ENCODE measurements at places on chromosomes 6 and 20.

DNA sequence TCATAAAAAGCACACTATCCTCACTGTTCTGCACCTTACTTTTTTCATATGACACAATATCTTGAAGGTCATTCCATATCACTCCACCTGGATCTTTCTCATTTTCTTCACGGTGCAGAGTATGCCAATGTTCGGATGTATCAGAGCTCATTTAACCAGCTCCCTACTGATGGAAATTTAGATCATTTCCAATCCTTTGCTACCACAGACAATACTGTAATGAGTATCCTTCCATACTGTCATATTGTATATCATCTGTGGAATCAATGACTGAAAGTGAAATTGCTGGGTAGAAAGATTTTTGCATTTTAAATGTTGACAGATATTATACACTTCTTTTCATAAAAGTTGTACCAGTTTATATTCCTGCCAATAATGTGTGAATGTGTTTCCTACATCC lies 2.2 kb upstream of the RAB44 start:
- no peak for DNase-seq

DNA sequence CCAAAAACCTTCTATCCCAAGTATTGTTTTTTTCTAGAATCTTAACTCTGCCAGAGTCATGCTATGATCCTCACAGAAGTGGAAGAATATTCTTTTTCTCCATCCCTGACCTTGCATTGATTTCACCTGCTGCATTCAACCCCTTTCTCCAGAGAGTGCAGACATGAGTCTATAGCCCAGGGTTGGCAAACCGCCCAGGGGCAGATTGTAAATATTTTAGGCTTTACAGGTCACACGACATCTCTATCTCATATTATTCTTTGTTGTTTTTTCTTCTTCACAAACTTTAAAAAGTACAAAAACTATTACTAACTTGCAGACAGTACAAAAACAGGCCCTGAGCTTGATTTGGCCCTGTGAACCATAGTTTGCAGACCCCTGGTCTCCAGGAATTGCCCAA lies 112.1 kb upstream of the ASF1A start:
- DNase-seq, result no peak

GRCh38 chr6:160507420-160507819 lies 156.7 kb downstream of the LPA start:
- DNase-seq, result no peak

DNA sequence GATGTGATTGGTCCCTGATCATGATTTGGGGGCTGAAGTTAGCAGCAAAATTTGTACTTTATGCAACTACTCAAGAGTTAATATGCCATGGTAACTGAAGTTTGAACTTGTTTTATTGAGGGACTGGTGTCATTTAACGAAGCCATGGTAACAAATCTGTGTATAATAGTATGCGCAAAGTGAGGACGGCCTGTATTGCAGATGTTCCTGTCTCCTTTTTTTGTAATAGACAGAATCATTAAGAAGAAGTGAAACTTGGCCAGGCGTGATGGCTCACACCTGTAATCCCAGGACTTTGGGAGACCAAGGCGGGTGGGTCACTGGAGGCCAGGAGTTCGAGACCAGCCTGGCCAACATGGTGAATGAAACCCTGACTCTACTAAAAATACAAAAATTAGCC lies 22.3 kb downstream of the RPRD1B start:
- no peak for DNase-seq

DNA sequence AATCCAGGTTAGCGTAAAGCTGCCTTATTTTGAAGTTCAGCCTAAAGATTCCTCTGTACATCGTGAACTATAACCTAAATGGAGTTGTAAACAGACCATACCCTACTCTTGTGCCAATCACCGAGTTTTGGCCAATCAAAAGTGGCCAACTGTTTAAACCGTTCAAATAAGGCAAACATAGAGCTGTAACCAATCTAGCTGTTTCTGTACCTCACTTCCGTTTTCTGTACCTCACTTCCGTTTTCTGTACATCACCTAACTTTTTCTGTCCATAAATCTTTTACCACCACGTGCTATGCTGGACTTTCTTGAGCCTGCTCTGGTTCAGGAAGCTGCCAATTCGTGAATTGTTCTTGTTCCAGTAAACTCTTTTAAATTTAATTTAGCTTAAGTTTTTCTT lies 39.7 kb downstream of the LBP start:
- no peak for DNase-seq

DNA sequence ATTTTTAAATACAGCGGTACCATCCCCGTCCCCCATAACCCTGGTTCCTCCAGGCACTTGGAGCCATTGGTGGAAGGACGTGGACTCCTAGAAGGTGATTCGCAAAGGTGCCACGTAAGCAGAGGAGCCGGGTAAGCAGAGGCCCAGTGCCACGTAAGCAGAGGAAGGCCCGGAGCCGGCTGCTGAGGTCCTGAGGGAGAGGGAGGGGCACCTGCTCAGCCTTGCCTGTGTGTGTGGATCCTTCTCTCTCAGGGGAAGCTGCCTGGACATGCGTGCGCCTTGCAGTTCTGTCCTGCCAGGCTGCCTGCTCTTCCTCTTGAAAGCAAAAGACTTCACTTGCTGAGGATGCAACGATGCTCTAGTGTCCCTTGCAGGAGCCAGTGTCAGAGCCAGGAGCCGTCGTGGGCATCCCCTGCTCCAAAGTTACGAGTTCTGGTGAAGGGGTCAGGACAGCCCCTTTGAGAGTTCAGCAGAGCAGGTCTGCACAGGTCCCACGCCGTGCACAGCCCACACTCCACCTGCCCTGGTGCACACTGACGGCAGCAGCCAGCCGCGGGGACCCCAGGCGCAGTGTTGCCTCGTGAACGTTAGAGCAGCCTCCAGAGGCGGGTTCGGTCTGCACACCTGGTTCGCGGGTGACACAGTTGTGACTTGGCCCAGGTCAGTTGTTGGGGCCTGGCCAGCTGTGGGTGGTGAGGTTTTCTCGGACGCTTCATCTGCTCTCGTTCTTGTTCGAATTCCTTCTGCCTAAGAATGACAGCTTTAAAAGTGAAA lies 1.9 kb upstream of the NKAIN4 start:
- no peak for DNase-seq

DNA sequence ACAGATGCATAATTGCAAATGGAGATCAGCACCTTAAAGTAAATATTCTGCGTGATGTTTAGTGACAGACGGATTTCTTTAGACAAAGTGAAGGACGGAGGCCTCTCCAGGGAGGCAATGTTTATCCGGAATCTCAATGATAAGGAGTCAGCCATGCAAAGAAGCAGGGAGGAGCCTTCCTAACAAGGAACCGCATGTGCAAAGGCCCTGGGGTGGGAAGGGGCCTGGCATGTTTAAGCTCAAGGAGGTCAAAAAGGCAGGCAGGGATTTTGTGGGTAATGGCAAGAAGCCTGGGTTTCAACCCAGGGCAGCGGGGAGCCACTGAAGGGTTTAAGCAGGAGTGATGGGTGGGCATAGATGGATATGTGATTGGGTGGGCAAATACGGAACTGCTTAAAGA lies 678 bp downstream of the BPIFB3 start:
- no peak for DNase-seq

GRCh38 chr20:25052255-25053194 lies 5.4 kb downstream of the ACSS1 start:
- DNase-seq, result no peak

GRCh38 chr6:117265410-117266256 lies at the start of gene VGLL2:
TSS of gene VGLL2 (plus strand) at chr6:117265558. CDS start at chr6:117265764, 206 bp downstream.
- no peak for DNase-seq

DNA sequence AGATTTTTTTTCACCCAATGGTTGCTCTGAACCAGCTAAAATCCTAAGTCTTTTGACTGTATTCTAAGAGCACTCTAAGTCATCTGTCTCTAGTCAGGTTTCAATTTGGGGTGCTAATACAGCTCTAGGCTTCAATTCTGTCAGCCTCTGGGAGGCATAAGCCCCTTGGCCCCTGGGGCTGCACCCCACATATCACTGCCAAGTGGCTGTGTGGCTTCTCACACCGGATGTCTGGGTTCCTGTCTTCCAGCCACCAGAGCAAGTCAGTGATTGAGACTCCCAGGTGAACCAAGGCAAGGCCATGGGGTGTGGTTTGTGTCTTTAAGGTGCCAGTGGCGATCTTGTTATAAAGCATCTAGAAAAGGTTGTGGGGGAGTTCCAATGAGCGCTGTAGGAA lies 136.5 kb downstream of the TMEM242 start:
- DNase-seq, result no peak

GRCh38 chr6:20202699-20203302 lies 9.5 kb downstream of the MBOAT1 start:
- no peak for DNase-seq

DNA sequence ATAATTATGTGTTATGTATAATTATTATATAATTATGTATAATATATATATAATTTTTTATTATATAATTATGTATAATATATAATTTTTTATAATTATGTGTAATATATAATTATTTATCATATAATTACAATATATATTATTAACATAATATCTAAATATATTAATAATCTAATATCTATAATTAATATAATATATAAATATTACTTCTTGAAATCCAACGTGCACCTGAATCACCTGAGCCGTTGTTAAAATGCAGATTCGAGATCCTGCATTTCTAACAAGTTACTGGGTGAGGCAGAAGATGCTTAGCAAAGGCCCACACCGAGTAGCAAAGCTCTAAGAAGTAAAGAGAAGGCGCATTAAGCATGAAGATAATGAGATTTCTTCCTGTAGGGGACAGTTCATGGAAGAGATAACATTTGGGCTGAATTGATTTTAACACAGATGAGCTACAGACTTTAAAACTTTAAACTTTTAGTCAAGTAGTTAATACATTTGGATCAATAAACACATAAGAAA lies 406.4 kb upstream of the PLCB4 start:
- no peak for DNase-seq

DNA sequence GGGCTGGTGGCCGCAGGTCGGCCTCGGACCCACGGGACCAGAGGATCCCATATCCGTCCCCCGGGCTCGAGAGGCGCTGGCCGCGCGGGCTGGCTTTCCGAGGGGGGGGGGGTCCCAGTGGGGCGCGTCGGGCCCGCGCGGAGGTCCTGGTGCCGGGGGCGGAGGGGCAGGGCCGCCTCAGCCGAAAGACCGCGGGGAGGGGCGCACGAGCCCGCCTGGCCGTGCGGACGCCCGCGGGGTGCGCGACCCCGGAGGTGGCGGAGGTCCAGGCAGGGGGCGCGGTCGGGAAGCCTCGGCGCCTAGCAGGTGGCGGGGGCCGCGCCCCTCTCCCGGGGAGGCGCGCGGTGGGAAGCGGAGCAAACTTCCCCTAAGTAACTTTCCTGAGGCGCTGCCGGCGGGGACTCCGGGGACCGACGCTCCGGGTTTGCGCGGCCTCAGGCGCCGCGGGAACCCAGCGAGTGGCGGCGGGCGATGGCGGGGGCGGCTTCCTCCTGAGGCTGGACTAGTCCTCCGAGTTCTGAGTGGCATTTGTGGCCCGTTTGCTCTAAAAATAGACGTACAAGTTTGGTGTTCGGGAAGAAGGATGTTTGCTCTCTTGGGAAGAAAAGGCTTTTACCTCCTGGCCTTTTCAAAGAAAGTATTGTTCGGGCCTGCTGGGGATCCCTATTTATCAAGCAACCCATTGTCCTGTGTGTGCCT lies 26.5 kb upstream of the BTBD3 start:
- no peak for DNase-seq

- no peak for DNase-seq
Measured at GRCh38 chr6:19873031-19873430, 35.9 kb downstream of the ID4 start.

DNA sequence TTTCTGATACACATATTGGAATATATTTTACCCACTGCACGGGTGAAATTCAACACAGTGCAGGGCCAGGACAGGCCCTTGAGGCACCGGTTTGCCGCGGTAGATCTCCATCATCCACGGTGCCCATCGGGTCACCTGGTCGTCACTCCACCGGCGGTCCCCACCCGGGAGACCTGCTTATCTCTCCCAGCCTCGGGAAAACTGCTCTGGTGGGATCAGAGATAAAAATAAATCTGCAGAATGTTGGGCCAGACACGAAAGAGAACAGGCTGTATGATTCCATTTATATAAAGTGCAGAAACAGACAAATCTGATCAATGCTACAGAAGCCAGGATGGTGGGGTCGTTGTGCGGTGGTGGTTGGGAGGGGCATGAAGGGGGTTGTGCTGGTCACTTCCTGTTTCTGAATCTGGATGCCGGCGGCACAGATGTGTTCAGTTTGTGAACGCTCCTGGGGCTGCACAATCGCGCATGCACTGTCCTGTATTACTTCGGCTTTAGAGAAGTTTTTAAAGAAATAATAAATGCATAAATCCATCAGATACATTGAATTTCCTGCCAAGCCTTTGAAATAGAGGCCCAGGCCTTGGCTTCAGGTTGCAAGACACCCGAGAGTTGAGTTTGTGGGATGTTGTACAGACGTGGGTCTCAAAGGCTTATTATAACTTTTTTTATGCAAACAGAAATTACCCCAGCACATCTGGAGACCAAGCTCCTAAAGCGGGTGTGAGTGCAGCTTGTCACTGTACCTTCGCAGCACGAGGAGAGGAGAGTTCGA lies 54.3 kb downstream of the ANKRD60 start:
- no peak for DNase-seq

DNA sequence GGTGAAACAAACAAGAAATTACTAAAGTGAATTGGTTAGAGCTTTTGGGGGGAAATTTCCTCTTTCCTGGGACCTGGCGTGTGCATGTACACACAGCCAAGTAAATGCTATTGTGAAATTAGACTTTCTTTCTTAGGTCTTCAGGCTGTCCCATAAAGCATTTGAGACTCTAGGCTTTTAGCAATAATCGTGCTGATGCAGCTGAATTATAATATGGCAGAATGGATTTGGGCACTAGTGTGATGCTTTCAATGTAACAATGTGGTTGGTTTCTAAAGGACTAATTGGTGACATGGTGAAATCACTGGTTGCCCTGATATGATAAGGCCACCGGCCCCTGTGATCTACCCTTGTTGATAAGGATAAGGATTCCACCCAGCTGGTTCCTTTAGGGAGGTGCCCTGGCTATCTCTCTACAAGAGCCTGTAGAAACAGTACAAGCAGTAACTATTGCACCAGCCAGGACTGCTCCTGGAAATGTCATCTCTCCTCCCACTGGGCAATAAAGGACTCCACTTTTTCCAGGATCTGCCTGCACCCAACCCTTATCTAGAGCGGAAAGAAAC lies 164.1 kb downstream of the TFAP2A start:
- no peak for DNase-seq

- no peak for DNase-seq
Measured at GRCh38 chr20:48531505-48531904, 296.3 kb downstream of the PREX1 start.

- DNase-seq, result no peak
Measured at GRCh38 chr6:162260027-162260426, 467.5 kb downstream of the PRKN start.

Measured in brain pericyte (primary cell).